Cardiac septum (tissue), 1 donor: ENCODE measurements at places on chromosomes 2 and 18.
A peak's percentile ranks its signal among the peaks of the same experiment; 100 is the strongest.

DNA sequence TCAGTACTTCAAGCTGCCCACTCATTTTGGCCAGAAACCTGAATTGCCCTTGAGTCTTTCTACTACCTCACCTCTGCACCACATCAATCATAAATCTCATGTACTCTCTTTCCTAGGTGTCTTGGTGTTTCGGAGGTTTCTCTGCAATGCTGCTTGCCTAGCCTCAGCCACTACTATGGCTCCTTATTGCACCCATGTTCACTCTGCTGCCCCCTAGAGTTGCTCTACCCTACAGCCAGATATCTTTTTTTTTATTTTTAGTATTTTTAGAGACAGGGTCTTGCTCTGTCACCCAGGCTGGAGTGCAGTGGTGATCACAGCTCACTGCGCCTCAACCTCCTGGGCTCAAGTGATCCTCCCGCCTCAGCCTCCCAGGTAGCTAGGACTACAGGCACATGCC, 413.0 kb downstream of the PTPRM start:
- DNase-seq = no peak

DNA sequence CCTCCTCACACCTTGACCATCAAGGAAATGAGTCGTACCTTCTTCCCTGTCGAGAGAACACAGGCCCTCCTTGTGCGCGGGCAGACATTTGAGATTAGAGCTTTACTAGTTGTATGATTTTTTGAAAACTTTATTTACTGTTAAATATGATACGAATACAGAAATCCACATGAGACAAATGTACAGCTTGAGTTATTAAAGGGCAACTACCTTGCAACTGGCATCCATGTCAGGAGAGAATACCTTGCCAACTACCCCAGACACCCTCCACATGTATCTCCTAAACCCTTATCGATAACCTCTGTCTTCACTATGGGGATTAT, 28.3 kb downstream of the KLHL23 start:
- no peak for DNase-seq

- peak; percentile 77 for DNase-seq
Observed at GRCh38 chr18:55588111-55588869, at the start of gene TCF4. TCF4 (minus strand) TSS chr18:55588192; CDS start chr18:55587116, 1,076 bp downstream.

- no peak for DNase-seq
Observed at GRCh38 chr2:51387235-51387634, 355.3 kb upstream of the NRXN1 start.

GRCh38 chr18:7617738-7618422, 50.8 kb downstream of the PTPRM start:
- DNase-seq = no peak

GRCh38 chr2:137056704-137057103, 291.4 kb downstream of the THSD7B start:
- no peak for DNase-seq

GRCh38 chr2:240795454-240795853, 24.6 kb downstream of the KIF1A start:
- no peak for DNase-seq

- DNase-seq = no peak
Observed at GRCh38 chr18:57362714-57363113, 10.4 kb downstream of the ST8SIA3 start.

DNA sequence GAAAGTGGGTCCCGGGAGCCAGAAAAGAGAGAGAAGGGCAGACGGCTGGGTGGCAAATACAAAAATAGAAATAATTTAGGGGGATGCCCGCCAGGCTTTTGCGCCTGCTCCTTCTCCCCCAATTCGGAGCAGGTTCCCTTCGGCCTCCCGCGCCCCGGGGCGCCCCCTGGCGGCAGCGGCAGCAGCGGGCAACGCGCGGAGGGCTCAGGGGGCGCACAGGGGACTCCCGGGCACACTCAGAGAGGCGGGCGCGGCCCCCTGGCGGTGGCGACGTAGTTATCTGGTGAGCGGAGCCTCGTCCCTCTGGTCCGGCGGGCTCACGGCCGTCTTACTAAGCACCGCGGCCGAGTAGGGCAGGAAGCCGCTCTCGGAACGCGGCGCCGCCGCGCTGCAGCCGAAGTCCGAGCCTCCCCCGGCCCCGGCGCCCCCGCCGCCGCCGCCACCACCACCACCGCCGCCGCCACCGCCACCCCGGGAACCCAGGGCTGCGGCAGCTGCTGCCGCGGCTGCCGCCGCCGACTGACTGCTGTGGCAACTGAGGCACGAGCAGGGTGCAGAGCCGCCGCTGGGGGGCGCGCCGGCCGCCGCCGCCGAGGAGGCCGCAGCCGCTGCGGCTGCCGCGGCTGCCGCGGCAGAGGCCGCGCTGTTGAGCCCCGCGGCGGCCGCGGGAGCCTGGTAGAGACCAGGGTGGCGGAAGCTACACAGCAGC, 3.8 kb downstream of the EVX2 start:
- DNase-seq = no peak

DNA sequence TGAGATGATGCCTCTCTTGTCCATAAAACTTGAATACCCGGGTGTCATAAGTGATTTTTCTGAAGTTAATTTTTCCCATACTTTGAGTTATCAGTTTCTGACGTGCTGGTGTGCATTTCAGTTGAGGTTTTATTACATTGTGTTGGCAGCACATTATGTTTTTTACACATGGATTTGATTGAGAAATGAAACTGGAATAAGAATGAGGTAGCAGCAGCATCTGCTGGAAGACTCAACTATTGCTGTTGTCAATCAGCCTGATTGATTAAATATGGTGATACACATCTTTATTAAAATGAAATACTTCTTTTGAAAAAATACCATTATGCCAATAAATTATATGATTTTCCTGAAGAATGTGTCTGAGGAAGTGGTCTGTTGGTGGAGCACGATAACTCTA, 60.5 kb downstream of the INSIG2 start:
- no peak for DNase-seq

DNA sequence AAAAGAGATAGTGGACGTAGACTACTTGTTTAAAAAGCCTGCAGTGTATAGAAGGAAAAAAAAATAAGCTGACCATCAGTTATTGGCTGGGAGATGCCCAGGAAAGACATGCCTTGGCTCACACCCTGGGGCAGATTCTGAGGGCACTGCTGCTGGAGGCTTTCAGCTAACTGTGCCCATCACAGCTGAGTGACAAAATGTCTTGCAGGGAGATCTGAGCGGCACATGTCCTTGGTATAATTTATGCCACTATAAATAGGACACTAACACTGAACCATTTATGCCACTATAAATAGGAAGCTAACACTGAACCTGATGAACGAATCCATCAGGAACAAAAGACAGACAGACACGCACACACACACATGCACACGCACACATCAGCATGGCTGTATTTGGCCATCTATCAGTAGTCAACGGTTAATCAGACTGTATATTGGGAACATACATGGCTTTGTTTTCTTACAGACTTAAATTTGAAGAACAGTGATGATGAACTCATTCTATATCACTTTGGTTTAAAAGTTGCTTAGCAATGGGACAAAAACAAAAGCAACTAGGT, 68.2 kb upstream of the NOSTRIN start:
- no peak for DNase-seq

DNA sequence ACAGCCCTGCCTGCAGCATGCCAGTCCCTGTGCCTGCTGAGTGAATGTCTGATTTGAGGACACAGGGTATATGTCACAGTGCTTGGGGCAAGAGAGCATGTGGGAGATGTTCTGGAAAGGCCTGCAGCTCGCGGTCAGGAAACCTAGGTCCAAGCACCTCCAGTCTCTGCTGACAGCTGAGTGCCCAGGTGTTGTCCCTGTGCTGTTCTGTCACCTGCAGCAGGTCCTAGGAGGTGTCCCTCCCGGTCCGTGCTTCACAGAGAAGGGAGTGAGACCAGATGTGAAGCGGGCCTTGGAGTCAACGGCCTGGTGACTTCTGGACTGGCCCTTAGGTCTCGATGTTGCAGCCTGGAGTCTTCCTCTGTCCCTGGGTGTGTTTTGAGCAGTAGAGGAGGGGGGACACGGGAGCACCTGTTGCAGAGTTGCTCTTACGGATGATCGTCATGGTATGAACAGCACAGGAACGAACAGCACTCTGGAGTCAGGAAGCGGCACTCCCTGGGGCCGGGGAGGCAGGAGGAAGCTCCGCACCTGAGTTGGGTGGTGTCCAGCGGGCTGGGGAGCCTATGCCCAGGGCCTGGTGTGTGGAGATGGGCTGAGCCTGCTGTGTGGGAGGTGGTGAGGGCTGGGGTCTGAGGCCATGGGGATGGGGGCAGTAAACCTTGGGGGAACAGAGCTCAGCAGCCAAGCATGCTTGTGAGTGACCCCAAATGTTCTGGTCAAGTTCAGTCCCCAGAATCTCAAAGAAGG, 21.6 kb upstream of the ARHGEF4 start:
- DNase-seq = no peak

DNA sequence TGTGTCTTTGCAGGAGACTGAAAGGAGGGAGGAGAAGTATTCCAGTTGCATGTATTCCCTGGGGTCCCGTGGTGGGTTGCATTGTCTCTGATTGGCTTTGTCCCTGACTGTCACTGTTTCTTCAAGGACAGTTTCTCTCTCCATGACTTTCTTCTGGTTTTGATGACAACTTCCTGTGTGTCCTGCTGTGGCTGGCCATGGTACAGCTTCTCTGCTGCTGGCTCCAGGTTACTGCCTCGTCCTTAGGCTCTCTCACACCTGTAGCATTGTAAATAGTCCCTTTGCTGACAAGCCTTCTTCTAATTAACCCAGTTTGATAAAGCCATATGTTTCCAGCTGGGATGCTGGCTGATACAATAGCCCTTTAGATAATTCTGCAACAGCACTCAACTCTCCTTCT, 129.0 kb downstream of the LPIN1 start:
- no peak for DNase-seq

- DNase-seq = no peak
Observed at GRCh38 chr2:239667431-239667985, 266.7 kb upstream of the HDAC4 start.

DNA sequence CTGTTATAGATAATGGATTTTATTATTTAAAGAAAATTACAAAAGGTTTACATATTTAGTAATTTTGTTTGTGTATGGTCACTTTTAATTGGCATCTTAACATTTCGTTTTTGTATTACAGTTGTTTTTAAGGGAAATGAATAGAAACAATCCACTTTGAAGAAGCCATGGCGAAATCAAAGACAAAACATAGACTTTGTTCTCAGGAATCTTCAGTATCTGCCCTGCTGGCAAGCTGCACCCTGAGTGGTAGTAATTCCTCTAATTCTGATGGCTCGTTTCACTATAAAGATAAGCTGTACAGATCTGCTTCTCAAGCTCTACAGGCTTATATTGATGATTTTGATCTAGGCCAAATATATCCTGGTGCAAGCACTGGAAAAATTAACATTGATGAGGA, 2.7 kb downstream of the C18orf54 start:
- DNase-seq = no peak

DNA sequence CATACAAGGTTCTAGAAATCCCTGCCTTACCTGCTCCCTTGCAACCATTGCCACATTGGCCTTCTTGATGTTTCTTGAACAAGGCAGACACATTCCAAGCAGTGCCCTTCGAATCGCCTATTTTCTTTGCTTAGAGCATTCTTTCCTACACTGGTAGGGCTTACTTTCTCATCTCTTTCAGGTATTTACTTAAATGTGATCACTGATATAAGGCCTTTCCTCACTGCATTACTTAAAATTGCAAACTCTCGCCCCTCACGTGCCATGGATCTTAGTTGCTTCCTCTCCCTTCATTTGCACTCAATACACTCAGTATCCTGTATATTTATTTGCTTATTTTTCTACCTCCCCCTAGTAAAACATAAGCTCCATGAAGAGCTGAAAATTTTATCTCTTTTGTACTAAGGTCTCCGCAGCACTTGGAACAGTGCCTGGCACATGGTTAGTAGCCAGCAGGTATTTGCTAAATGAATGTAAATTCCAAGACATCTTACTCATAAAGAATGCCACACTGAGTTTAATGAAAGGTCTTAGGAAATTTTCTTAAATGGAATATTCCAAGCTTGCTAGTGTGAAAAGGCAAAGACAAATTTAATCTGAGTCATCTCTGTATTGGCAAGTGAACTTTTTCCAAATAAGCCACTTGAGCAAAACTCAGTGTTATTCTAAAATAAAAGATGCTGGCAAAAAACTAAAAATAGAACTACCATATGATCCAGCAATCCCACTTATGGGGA, 42.4 kb upstream of the FIGN start:
- no peak for DNase-seq

GRCh38 chr2:144211826-144212225, 308.1 kb downstream of the ZEB2 start:
- no peak for DNase-seq

GRCh38 chr2:223459328-223459939, 142.7 kb downstream of the SCG2 start:
- DNase-seq = no peak

GRCh38 chr2:151297882-151298281, 8.4 kb upstream of the NMI start:
- DNase-seq = no peak

GRCh38 chr18:58866066-58866772, 1.5 kb downstream of the ZNF532 start:
- DNase-seq = no peak

DNA sequence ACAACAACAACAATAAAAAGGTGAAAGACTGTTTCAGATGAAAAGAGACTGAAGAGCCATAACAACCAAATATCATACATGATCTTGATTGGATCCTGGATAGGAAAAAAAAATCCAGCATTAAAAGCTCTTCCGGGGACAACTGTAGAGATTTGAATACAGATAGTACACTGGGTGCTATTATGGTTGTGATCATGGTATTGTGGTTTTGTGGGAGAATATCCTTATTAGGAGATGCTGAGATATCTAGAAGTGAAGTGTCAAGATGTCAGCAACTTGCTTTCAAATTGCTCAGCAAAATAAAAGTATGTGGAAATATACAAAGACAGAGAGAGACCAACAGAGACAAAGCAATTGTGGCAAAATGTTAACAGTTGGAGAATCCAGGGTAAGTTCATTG, 15.5 kb upstream of the SPATA3 start:
- no peak for DNase-seq

GRCh38 chr2:231482806-231483391, 18.6 kb upstream of the NCL start:
- peak; percentile 90 for DNase-seq

- DNase-seq = no peak
Observed at GRCh38 chr18:12377556-12378197, 650 bp upstream of the AFG3L2 start.

- no peak for DNase-seq
Observed at GRCh38 chr2:100184055-100184737, 41.8 kb upstream of the AFF3 start.

DNA sequence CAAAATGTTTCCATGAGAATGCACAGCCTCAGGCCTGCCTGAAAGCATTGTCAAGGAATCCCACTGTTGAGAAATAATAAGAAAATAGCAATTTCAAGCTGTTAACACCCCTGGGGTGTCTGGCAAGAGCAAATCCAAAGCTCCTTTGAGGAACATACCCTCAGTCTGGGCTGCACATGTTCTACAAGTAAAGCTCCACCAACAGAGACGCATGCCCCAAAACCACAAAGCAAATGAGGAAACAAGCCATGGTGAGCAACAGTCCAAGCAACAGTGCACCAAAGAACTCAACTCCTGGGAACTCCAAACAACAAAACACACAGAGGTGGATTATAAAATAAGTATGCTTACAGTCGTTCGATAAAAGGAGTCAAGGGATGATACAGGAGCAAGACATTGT, 40.3 kb downstream of the CYP27C1 start:
- DNase-seq = peak; percentile 3

GRCh38 chr2:234308813-234309195, 188.1 kb downstream of the ARL4C start:
- DNase-seq = no peak

- DNase-seq = no peak
Observed at GRCh38 chr2:215680605-215681598, 245.0 kb upstream of the FN1 start.
